ENCODE measurements at places on chromosomes 4 and X.

DNA sequence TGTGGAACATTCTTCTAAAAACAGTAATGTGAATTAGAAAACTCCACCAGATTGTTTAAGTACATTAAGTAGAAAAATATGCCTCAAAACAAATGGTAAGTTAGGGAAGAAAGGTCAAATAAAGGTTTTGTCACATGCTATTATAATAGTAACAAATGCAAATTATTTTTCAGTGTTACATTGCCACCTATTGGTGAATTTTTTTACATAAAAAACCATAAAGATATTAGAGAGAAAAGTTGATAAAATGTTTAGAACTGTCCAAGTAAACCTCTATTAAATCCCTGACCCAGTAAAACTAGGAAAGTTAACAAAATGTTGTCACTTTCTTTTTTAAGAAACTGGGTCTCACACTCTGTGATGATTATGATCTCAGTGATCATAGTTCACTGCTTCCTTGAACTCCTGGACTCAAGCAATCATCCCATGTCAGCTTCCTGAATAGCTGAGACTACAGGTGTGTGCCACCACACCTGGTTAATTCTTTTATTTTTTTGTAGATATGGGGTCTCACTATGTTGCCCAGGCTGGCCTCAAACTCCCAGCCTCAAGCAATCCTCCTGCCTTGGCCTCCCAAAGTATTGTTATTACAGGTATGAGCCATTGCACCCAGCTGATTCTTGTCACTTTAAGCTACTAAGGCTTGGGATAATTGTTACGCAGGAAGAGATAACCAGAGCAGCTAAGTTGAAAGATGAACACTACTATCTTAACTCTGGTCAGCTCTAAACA, 157.6 kb downstream of the ATRX start:
- no peak for DNase-seq

GRCh38 chr4:101977076-101977475, 186.5 kb downstream of the BANK1 start:
- no peak for DNase-seq

GRCh38 chr4:56655209-56655626, 25.9 kb downstream of the HOPX start:
- DNase-seq = no peak

DNA sequence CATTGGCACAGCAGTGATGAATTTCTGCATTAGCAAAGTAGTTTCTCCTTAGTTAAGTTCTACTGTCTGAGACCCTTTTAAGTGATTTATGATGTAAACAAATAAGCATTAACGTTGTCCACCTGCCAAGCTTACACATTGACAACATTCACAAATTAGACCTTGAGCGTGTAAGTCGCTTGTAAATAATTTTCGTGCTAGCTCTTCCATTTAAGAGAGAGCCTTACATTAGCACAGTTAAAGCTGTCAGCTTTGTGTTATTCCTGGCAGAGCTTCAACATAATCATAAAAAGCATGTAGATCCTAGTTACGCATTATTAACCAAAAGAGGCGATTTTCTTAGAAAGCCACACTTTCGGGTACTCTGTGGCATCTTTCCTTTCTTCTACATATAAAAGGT, 127.7 kb downstream of the DCTD start:
- DNase-seq = no peak

GRCh38 chr4:119835613-119835910, 207.0 kb upstream of the PDE5A start:
- DNase-seq = no peak

GRCh38 chrX:80747832-80748231, 61.8 kb downstream of the BRWD3 start:
- no peak for DNase-seq

- DNase-seq = no peak
Observed at GRCh38 chrX:13933851-13934250, 95.8 kb downstream of the GEMIN8 start.

- DNase-seq = no peak
Observed at GRCh38 chr4:30268370-30268769, 451.8 kb upstream of the PCDH7 start.

DNA sequence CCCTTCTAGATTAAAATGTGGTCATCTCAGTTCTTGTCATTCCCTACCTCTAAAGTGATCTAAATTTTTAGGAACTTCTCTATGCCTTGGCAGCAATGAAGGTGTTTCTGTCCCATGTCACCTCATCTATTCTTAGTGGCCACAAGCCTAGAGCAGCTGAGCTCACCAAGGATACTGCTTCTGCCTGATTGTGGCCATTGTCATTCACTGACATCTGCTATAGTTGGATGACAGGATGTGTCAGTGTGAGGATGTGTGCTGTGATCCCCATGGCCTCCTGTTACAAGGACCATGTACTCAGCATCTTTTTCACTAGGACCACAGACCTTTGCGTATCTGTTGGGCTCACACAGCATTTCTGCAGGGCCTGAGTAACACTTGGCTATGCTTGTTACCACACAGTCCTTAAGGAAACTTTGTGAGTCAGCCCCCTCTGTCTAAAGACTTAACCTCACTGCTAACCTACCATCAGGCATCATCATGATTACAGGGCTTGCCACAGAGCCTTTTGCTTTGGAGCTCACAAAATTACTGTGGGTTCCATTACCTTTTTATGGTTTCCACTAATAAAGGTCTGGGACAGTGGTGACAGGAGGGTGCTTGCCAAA, 421.0 kb downstream of the ADAM29 start:
- DNase-seq = no peak

GRCh38 chr4:138686106-138686835, 329.3 kb upstream of the NOCT start:
- no peak for DNase-seq

DNA sequence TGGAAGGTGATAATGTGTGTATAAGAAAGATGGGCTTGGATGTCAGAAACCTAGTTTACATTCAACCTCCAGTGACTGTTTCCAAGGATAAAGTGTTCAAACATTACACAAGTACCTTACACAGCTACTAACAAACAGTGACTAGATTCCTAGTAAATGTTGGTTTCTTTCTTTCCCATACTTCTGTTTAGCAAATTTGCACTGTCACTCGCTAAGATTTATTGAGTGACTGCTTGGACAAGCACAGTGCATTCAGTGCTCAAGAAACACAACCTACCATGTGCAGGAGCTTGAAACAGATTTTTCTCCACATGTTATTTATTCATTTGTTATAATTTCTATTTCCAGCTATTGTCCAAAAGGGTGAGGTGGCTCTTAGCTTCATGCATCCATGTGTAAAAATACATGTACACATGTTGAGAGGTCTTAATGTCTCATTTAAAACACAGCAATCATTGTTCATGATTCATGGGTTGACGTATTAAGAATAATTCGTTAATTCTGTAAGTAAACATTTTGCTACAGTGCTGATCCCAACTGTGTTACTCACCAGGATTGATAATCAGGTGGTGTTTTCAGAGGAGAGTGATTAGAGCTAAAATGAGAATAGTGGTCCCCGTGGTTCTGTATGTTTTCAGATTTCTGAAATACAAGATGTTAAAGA, 153.0 kb downstream of the DCLK2 start:
- DNase-seq = no peak

- no peak for DNase-seq
Observed at GRCh38 chrX:68902706-68903504, 74.1 kb downstream of the EFNB1 start.

- no peak for DNase-seq
Observed at GRCh38 chrX:10233173-10233572, 76.4 kb downstream of the CLCN4 start.

GRCh38 chr4:10020871-10021652, at the start of gene SLC2A9:
SLC2A9 (minus strand) TSS chr4:10021497; CDS start chr4:10021429, 68 bp downstream.
- no peak for DNase-seq

GRCh38 chrX:42565739-42566138, 212.2 kb downstream of the PPP1R2C start:
- DNase-seq = no peak

DNA sequence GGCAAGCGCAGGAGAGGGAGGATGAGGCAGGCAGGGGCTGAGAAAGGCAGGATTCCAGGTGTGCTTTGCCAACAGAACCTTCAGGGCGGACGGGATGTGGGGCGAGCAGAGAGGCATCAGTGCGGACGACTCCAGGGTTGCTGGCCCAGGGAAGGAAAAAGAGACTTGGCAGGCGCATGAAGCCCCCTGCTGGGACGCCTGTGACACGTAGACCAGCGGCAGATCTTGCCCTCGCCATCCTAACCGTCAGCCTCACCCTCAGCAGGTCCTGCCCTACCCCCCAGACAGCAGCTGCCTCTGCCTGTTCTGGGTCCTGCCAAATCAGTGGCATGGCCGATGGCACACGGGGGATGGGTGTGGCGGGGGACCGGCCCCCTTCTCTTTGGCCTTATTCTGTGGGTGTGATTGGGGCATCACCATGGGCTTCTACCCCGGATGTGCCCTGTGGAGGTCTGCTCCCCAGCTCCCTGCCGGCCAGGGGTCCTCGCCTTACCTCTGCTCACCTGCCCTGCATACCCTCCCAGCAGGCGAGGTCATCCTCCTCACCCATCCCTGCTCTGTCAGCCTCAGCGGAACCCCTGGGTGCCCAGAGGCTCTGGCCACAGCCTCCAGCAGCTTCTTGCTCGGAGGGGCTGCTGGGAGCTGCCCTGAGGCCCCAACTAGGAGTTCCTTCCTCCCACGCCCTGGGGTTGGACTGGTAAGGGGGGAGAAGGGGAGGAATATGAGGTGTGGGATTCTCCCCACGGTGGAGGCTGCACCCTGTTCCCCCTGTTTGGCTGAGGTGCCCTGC, 2.9 kb upstream of the SH3BP2 start:
- no peak for DNase-seq

DNA sequence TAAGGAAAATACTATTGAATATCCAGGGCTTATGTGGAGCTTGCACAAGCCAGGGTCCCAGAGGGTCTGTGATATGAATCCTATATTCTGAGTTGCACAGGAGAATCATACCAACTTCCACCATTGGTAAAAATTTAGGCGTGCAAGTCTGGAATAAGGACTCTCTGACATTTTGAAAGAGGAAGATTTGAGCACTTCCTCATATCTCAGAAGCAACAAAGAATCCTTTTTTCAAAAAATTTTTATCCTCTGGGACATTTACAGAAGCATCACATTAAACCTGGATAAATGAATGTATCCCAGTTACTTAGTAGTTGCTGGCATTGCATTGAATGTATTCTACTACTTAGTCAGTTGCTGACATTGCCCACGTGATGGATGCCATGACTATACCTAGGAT, 24.2 kb upstream of the CAMK2D start:
- DNase-seq = no peak

- DNase-seq = no peak
Observed at GRCh38 chr4:121717680-121718237, 21.0 kb upstream of the ANXA5 start.

GRCh38 chrX:103734125-103734760, 23.5 kb downstream of the TMEM31 start:
- DNase-seq = no peak

DNA sequence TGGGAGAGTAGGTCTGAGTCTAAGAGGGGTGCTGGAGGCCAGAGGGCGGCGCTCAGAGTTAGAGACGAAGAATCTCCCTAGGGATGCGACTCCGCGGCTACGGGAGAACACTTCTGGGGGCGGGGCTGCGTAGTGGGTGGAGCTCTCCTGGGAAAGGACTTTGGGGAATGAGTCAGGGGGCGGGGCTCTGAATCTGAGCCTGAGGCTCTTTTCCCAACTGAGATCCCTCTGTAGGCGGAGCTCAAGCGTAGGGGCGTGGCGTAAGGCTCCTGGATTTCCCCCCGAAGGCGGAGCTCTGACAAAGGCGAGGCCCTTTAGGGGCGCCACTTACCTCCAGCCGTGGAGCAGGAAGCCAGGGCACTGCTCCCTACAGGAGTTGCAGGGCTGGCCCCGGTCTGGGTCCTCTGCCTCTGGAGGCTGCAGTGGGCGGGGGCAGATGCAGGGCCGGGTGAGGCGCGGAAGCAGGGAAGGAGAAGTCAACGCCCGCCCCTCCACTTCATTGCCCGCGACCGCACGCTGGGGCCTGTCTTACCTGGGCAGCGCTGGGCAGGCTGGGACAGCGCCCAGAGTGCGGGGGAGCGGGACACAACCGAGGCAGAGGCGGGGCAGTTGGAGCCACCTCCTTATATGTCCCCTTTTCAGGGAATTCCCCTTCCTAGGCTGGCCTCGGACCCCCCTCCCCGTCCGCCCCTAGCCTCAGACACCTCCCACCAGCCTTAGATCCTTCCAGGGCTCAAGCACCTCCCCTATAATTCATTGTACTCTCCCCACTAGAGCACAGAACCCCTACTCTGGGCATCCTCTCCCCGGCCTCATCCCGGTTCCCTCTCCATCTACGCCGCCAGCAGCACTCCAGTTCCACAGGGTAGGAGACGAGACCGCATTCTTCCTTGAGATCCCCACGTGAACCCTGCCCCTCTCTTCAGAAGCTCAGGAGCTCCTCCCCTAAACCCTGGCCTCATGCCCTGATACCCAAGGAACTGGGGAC, 1.6 kb downstream of the PRICKLE3 start:
- DNase-seq = no peak

- no peak for DNase-seq
Observed at GRCh38 chrX:79366873-79367749, at the start of gene ITM2A. ITM2A (minus strand) TSS chrX:79367334; CDS start chrX:79367215, 119 bp downstream.

GRCh38 chr4:144723471-144723870, 77.5 kb downstream of the HHIP start:
- DNase-seq = no peak

DNA sequence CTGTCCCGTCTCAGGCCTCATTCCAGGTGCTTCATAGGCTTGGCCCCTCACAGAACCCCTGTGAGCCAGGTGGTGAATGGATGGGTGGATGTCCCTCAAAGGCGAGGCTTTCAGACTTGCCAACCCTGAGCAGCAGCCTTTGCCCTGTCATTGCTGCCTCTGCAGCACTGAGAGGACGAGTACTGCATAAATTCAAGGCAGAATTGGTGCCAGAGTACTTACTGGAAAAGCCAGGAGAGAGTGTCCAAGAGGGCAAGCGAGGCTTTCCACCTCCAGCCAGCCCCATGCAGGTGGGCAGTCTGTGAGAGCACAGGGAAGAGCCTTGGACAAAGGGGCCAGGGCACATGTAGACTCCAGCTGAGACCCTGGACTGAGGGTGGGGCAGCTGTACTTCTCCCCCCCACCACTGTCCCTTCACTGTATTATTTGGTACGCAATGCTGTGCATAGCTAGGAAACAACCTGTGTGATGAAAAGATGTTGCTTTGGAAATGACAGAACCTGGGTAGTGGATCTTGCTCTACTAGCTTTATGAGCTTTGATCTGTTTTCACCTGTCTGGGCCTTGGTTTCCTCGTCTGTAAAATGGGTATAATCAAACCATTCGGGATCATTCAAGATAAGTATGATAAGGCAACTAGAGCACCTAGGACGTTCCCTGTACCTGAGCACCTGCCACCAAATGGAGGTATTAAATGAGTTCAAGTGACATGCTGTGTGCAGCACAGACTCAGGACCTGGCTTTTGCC, 224.9 kb upstream of the PSAPL1 start:
- DNase-seq = no peak

DNA sequence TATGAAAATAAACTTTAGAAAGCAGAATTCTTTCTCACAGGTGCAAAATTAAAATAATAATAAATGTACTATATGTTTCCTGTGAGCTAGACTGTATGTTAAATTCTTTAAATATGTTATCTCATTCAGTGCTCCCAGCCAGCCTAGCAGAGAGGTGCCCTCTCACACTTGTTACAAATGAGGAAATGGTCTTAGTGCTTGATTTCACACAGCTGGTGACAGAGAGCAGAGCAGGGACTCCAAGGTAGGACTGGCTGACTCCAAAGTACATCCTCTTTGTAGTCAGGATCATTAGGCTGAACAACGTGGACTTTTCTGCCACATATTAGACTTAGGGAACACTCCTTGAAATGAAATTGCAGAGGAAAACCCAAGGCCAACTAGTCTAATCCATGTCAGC, 72.0 kb upstream of the HHIP start:
- DNase-seq = no peak
